ENCODE measurements at places on chromosomes 12 and 14.

GRCh38 chr14:80426683-80427082 is 215.4 kb upstream of the DIO2 start:
- DNase-seq, result no peak

DNA sequence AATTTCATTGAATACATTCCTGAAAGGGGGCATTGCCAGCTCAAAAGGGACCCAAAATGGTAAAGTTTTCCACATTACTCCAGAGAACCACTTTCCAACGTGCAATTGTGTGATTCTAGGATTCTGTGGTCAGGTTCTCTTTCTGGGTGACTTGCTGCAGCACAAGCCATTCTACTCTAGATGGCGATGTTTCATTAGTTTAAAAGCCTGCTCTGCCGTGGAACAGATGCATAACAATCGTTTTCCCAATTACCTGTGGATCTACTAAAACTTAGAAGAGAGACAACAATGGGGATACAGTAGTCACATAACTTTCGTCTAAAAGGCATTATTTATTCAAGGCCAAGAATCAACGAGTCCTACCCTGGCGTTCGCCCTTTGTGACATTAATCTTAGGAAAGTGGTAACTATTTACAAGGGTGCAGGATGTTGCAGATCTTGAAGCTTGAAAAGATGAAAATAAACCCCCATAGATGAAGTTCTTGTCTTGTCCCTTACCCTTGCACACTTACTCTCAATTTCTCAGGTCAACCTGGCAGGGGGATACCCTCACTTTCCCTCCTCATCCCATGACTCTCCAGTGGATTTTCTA is 400.9 kb downstream of the SNAPC1 start:
- no peak for DNase-seq

DNA sequence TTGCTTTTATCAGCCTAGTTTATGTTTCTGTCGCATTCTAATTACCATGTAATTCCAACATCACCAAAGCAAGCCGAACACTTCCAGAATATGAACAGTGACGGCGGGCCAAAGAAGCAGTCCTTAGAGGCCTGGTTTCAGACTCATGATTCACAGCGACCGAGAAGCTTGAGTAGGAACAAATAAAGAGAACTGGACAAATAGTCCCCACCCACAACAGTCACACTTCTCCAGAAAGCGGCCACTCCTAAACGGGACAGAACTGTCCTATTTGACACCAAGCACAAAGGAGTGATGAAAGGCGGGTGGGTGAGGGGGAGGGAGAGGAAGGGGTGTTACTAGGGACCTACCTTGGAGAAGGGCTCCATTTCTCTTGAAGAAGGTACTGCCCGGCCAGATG is 136.4 kb downstream of the FOXN3 start:
- DNase-seq, result no peak

- no peak for DNase-seq
Measured at GRCh38 chr12:117662620-117663395, 301.4 kb upstream of the NOS1 start.

GRCh38 chr12:124194893-124195566 is 99.9 kb upstream of the RFLNA start:
- DNase-seq, result no peak

GRCh38 chr14:67863223-67863622 is 43.6 kb downstream of the RAD51B start:
- DNase-seq, result no peak

Measured in stimulated activated CD4-positive, alpha-beta T cell treated with anti-CD3 and anti-CD28 coated beads, Interleukin-4, amount 100 ng/mL, for 4 hours (primary cell).